ENCODE measurements at places on chromosomes 3 and 15. TPM values are rescaled to one million over a fixed set of nuclear protein-coding genes. Genes with fewer than 3 reads are reported as not detected.
A peak's percentile ranks its signal among the peaks of the same experiment; 100 is the strongest.

DNA sequence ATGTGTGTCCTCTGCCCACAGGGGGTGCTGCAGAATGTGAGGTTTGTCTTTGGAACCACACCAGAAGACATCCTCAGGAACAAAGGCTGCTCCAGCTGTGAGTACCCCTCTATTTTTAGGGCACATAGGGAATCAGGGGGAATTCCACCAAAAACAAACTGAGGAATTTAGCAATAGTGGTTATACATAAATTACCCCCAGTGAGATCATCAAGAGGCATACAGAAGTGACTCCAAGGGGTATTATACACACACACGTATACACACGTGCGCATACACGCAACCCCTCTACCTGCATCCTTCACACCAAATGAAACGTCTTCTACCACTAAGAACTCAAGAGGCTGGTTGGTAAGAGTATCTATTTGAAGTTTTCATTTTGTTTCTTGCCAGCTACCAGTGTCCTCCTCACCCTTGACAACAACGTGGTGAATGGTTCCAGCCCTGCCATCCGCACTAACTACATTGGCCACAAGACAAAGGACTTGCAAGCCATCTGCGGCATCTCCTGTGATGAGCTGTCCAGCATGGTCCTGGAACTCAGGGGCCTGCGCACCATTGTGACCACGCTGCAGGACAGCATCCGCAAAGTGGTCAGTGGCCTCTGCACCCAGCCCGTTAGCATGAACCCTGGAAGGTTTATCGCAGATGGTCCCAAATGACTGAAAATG lies 2.9 kb downstream of the THBS1 start:
- H3K27ac ChIP-seq: no peak overlapping the region
- H3K27me3 ChIP-seq: peaks cover 35% of the 10 kb centered on the region
- DNase-seq: peak; percentile 55
- H3K4me1 ChIP-seq: peaks cover 43% of the 10 kb centered on the region

The EXD1 gene
- not detected for total RNA-seq

DNA sequence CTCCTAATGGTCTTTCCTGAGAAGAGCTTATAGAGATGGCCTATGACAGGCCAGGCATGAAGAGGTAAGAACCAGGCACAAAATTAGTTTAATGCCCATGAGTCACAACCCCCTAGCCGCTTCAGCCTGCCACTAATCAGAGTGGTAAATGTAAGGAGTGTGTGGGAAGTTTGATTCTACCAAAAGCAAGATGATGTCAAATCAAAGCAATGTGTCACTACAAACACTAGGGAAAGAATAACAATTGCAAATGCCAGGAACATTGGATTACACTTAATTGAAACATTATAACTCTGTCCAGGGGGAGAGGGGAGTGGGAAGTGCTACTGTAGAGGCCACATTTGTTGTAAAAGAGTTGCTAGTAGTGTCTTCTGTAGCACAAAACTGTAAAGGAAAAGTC lies 596.6 kb upstream of the AGTR1 start:
- no peaks in the 10 kb centered on the region for H3K4me1 ChIP-seq
- no peak overlapping the region for H3K4me3 ChIP-seq
- H3K27ac ChIP-seq: no peak overlapping the region
- H3K27me3 ChIP-seq: no peaks in the 10 kb centered on the region
- H3K36me3 ChIP-seq: no peaks in the 10 kb centered on the region
- no peak for DNase-seq

GRCh38 chr3:30505866-30506520 lies 100.4 kb upstream of the TGFBR2 start:
- DNase-seq: no peak
- peaks cover 4% of the 10 kb centered on the region for H3K4me1 ChIP-seq
- H3K4me3 ChIP-seq: no peak overlapping the region
- H3K36me3 ChIP-seq: no peaks in the 10 kb centered on the region
- H3K27me3 ChIP-seq: no peaks in the 10 kb centered on the region
- no peak overlapping the region for H3K27ac ChIP-seq

- no peaks in the 10 kb centered on the region for H3K4me1 ChIP-seq
- H3K27ac ChIP-seq: no peak overlapping the region
- no peak for DNase-seq
- no peak overlapping the region for H3K4me3 ChIP-seq
- no peaks in the 10 kb centered on the region for H3K27me3 ChIP-seq
These were observed 134.0 kb upstream of the THRB start for GRCh38 chr3:24628523-24629258.

GRCh38 chr15:75570126-75570845 lies 8.8 kb downstream of the PTPN9 start:
- H3K27me3 ChIP-seq: no peaks in the 10 kb centered on the region
- peaks cover 23% of the 10 kb centered on the region for H3K4me1 ChIP-seq
- no peak overlapping the region for H3K27ac ChIP-seq

The FBXL22 gene
- total RNA-seq: 1.4 TPM

- H3K36me3 ChIP-seq: no peaks in the 10 kb centered on the region
- DNase-seq: no peak
- H3K4me1 ChIP-seq: no peaks in the 10 kb centered on the region
These were observed 458.1 kb downstream of the DIPK2A start for GRCh38 chr3:144429719-144430121.
